Cerebellar nuclear complex (tissue), 1 donor: ENCODE measurements at places on chromosomes 12 and 14.

DNA sequence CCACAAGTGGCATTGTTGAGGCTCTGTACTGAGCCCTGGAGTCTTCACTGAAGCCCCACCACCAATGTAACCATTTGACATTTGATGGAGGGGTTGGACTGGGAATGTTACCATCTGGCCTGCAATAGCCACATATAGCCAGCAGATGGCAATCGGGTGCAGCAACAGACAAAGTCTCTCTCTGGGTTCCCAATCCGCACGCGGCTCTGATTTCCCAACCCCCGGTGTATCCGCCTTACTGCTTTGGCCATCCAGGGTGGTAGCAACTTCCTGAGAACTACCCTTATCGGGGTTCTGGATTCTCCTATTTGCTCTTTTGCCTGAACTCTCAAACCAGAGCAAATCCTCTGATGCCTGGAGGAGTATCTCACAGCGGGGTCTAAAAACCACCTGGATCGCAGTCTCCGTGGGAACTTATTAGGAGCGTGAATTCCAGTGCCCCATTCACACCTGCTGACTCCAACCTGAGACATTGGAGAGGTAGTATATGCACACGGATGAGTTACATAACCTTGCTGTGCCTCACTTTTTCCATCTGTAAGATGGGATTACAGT, 14.2 kb downstream of the VRTN start:
- no peak for DNase-seq

DNA sequence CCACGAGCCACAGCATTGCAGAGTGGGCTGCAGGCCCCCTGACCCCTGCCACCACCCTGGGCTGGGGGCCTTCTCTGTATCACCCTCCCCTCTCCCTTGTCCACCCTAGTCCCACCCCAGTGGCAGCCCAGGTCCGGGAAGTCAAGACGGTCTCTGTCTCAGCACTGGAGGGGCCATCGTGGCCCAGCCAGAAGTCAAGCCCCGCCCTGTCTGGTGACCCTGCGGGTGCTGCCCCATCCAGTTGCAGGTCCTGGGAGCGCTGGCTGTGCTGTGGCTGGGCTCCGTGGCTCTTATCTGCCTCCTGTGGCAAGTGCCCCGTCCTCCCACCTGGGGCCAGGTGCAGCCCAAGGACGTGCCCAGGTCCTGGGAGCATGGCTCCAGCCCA, 2.7 kb downstream of the PLD4 start:
- DNase-seq, result no peak

GRCh38 chr12:87444039-87444438, 585.2 kb downstream of the C12orf50 start:
- no peak for DNase-seq

GRCh38 chr12:98469109-98469508, 46.3 kb upstream of the TMPO start:
- DNase-seq, result no peak

DNA sequence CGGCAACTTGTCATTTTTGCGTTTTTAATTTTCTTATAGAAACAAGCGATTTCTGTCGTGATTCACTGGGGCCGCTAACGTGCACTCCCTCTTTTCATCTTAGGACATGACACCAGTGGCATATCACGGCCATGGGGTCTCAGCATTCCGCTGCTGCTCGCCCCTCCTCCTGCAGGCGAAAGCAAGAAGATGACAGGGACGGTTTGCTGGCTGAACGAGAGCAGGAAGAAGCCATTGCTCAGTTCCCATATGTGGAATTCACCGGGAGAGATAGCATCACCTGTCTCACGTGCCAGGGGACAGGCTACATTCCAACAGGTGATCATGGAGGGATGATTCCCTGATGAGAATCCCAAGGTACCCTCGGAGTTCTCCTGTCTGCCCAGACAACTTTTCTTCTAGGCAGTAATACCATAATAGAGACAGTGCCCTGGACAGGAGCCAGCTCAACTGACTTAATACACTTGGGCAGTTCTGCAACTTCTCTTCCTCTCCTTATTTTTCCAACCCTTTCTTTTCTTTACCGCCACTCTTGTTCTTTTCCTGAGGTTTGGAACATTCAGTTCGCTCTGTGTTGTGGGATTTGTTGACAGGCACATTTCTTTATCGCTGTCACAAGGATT, 821 bp downstream of the TMEM106C start:
- no peak for DNase-seq

DNA sequence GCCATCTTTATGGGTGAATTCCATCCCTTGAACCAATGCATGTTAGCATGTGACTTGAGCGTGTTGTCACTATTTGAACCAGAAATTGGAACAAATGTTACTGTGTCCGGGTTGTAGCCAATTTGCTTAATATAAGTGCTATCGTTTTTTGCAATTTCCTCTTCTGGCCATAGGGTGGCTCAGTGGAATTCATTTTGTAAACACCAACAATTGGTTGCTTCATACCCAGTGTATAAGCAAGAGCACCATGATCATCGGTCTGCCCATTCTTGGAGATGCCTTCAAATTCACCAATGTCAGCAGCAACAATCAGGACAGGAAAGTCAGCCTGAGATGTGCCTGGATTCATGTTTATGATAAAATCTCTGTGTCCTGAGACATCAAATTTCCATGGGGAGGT, 5.0 kb upstream of the NEDD1 start:
- no peak for DNase-seq

DNA sequence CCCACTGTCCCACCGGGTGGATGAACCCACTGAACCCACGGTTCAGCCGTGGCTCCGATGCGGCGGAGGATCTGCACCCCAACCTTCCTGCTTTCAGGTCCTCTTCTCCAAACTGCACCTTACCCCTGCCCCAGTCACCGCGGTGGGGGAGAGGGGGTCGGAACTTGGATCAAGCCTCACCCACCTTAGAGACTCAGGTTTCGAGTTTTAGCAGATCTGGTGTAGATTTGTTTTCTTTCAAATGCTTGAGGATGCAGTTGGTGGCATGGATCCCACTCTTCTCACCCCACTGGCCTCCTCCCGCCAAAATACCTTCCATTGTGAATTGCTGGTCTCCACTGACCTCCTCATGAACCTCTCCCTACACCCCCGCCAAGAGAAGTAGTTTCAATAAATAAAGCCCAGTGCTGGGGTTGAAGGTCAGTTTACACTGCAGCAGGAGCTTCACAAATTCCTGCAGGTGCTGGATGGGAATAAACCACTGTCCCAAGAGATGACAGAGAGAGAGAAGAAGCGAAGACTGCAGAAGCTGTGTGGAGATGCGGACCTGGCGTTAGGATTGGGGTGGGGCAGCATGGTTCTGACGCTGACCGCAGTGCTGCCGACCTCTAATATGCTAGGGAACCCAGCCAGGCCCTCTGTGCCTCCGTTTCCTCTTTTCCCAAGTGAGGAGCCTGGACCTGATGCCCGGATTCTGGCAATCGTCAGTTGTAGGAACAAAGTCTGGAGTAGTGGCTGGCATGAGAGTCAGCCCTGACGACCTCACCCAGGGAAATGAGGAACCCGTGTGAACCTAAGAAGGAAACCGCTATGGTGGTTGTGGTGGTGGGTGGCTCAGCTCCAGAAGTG, 7.4 kb downstream of the TTC6 start:
- DNase-seq, result no peak

DNA sequence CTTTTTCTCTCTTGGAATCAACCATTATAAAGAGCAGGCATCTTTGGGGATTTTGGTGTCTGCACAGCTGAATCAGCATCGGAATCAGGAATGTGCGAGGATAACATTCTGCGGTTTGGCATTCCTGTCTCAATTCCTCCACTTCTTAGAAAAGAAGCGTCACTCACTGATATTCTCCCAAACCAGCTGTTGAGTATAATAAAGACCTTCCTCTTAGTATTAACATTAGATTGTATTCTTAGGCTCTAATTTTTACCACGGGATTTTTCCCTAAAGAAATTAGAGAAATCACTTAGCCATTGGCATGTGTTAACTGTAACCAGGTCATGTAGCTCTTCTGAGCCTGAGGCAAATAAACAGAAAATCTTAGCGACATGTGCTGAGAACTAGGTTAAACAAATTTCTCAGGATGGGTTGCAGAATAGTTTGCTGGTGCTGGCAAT, 128.7 kb downstream of the TMX1 start:
- DNase-seq, result no peak

DNA sequence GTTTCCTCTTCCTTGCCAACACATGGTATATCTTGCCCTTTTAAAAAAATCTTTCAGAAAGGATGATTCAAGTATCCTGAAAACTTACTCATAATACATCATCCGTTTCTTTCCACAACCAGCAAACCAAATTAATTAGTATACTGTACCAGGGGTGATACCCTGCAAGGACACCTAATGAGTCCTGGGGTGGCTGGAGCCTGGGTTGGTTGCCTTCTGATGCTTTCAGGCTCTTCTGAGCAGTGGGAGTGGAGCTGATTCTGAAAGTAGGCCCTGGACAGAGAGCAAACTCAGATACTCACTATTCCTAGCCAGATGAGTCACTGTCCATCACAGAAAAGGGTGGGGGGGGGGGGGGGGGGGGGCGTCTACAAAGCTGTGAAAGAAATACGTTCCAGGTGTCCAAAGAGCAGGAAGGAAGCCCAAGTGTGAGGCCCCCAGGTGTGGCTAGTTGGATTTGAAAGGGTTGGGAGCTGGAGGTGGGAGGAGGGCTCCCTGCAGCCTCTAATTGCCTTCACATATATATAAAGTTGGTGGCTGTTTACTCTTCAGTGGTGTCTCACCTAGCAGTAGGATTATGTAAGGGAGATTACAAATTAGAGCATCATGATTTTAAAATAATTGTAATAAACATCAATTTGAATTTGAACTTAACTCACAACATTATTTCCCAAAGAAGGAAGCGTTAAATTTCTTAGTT, 36.5 kb downstream of the FBXO33 start:
- no peak for DNase-seq

DNA sequence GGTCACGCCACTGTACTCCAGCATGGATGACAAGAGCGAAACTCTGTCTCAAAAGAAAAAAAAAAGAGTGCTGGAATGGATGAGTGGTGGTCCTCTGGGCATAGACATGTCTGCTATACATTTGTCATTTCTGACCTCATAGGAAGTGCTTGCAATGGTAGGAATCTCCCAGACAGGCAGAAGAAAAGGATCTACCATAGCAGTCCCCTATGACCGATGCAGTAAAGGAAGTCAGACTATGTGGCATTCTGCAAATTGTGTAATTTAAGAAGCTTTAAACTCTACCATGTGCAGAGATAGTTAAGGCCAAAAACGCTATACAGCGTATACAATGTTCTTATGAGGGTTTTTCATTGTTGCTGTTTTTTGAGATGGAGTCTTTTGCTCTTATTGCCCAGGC, 24.7 kb upstream of the RAP1B start:
- DNase-seq, result no peak

DNA sequence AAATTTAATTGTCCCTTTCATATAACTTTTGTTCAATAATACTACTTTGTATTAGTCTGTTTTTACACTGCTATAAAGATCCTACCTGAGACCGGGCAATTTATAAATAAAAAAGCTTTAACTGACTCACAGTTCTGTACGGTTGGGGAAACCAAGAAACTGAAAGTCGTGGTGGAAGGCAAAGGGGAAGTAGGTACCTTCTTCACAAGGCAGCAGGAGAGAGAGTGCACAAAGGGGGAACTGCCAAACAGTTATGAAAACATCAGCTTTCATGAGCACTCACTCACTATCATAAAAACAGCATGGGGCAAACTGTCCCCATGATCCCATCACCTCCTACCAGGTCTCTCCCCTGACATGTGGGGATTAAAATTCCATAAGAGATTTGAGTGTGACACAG, 1069.0 kb downstream of the FSCB start:
- no peak for DNase-seq

- DNase-seq, result no peak
Measured at GRCh38 chr14:98348505-98348904, 923.5 kb downstream of the BCL11B start.

GRCh38 chr12:41962171-41962572, 182.5 kb downstream of the GXYLT1 start:
- DNase-seq, result peak; percentile 17

DNA sequence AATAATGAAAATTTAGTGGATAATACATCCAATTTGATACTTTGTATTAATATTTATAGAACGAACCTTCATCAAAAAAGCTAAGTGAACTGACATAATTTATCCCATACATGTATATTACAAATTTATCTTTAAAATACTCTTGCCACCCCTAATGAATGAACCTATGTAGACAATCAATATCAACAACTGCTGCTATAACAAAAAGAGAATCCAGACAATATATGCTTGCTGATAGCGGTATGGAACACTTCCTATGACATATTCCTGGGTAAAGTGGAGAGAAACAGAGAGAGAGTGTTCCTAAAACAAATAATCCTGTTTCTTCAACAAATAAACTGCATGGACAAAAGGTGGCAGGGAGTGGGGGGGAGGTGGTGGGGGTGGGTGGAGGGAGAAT, 31.3 kb downstream of the TM7SF3 start:
- no peak for DNase-seq

- DNase-seq, result no peak
Measured at GRCh38 chr12:104257913-104258472, 42.4 kb downstream of the TXNRD1 start.

DNA sequence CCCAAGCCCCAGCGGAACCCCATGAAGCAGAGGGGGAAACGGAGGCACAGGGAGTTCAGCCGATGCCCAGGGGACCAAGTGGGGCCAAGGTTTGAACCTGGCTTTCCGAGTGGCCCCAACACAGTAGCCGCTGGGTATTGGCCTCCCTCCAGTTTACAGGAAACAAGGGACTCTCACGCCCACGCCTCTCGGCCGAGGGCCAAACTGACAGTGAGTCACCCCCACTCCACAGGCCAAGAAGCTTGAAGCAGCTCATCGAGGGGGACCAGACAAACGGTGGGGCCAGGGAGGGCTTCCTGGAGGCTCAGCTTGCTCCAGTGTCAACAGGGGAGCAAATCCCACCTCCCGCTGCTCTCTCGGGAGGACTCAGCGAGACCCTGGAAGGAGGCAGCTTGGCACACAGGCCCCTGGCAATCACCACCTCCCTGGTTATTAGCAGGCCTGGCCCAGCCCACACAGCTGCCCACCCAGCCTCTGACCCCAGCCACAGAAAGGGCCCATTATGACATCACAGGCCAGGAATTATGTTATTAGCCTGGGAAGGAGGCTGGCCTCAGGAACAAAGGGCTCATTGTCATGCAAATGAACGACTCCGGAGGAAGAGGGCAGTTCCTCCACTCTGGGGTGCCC, 54.6 kb downstream of the NCOR2 start:
- no peak for DNase-seq

DNA sequence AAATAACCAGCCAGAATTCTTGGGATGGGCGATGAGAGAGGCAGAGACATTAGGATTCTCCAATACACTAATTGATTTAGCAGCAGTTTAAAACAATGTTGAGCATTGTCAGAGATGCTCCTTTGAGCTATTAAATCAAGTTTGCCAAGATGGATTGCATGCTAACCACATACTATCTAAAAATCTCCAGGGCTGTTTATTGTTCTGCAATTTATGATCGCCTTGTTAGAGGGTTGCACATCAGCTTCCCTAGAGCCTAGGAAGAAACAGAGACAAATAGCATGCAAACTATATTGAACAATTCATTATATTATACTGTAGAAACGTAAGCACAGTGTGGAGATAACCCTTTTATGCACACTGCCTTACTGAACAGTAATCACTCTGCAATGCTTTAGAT, 599.9 kb downstream of the SOX5 start:
- DNase-seq, result no peak

DNA sequence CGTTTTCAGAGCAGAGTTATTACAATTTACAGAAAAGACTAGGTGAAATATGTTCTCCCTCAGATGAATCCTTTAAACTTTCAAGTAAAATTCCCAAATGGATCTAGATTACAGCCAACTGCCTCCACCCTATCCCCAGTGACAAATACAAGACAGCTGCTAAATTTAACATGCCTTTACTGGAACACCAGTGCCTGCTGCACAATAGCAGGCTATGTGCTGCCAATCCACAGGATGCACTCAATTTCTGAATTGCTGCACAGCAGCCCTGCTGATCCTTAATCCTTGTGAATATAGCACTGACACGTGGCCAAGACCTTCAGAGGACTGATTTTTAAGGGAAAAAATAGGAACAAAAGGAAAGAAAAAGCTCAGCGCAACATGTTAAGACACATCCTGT, 128.9 kb downstream of the CCER1 start:
- no peak for DNase-seq
